ENCODE measurements at places on chromosomes 5 and 9.

DNA sequence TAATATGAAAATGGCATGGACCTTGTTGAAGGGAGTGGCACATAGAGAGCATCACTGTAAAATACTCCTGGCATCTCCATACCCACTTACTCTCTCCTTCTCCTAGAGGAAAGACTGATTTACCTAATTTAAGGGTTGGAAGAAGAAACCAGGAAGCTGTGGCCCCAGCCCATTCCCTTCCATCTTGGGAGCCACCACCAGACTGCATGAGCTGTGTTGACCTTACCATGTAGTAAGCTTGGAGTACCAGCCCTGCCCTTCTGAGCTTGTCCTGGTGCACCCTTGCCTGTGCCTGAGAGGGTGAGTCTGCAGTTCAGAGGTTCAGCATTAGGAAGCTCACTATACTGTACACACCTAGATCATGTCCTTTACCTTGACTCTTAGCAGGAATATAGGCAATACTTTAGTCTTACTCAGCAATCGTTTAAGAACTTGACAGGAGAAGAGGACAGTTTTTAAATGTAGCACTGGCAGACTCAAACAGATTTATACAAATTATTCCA is 35.7 kb upstream of the HMGCS1 start:
- no peak for DNase-seq

GRCh38 chr5:594226-594860 is 17.8 kb upstream of the CEP72 start:
- no peak for DNase-seq

DNA sequence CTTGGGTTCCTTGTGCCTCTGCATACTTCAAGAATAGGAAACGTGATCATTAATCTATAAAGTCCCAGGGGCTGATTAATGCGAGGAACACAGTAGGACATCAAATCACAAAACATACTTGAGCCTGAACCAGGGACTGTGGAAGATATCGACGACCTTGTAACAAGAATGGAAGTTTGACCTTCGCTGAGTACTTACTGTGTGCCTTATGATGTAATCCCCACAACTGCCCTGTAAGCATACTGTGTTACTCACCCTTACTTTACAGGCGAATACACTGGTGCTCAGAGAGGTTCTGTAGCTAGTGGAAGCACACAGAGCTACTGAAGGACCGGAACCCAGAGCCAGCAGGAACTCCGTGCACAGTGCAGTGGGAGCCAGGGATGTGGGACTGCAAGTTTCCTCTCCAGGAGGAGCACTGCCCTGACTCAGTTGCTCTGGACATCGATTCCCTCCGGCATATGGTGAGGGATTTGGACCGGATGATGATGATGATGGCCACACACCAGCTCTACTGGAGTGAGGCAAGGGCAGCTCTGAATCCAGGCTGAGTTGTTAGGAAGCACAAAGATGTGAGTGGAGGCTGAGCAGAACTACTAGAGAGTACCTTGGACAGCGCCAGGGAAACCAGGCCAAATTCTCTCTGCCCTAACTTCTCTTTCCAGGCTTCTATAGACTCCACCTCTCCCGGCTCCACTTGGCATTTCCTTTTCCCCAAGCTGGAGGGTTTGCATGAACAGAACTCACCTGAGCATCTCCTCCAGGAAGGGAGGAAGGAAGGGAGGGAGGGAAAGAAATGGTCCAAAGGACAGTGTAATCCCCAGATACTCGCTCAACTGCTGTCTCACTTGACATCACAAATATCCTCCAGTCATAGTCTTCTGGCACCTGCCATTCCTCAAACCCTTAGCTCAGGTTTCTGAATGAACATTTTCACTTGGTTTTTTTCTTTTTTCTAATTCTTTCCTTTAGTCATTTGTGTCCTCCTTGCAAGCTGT is 1.5 kb upstream of the GABBR2 start:
- DNase-seq: no peak

DNA sequence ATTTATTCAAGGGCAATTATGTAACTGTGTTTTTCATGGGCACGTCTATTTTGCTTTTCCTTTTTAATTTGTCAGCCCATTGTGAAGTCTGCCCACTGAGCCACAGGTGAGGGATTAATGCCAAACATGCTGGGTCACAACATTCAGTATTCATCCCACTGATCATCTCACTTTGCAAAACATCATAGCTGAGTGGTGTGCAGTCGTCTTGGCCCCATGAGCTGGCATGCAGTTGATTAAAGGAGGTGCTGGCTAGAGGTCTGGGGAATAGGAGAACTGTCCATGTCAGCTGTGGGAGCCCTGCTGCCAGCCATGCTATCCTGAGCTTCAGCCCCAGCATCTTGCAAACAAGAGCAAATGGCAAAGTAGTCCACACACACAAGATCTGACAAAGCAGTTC is 11.7 kb upstream of the ESM1 start:
- no peak for DNase-seq

DNA sequence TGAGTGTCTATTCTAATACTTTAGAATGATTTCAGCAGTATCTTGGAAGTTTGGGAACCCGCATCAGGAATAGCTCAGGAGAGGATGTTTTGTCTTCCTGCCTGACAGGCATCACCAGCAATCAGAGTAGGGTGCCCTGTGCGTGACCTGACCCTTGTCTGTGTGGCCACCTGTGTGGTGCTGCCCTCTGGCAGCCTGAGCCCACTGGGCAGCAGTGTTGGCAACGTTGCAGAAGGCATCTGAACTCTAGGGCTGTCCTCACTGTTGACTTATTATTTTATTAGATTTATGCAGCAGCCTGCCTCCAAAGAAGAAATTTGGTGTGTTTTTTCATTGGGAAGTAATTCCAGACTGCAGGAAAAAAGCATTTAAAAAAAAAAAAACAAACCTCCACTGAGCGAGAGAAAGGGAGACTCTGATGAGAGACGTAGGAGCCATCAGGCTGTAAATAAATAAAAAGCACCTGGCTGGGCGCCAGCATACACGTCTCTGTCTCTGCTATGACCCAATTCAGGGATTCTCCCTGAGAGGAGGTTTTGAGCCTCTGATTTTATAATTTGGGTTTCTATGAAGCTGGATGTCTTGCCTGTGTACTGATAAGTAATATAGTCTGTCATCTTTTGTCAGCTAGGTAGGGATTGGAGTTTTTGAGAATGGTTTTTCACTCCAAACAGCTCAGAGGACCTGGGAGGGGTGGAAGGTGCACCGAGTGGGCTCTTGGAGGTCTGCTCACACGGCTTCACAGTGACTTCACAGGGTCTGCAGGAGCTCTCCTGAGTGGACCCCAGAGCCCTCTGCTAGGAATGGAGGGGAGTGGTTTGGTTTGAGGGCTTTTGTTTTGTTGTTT is 49.0 kb downstream of the FAM78A start:
- DNase-seq: no peak

DNA sequence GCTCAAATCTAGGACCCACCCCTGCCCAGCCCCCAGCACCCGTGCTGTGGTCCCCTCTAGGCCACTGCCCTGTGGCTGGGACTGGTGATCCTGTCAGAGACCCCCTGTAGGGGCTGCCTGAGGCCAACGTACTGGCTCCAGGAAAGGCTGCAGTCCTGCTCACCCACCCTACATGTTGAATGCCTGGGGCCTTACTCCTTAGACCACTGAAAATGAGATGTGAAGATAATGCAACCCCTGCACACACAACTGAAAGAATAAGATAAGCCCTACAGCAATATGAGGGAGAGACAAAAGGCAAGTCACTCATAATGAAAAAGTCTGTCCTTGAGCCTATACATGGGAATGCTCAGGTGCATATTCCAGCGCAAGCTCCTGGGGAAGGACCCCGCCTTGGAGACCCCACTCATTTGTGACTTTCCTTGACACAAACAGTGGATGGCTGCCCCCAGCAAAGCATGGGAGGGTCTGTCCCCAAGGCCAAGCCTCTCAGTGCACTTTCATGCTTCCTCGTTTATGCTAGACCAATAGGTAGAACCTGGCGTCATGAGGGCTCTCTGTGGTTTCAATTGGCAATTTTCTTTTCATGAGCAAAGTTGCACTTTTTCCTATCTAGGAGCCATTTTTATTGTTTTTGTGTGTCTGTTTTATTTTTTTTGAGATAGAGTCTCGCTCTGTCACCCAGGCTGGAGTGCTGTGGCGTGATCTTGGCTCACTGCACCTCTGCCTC is 12.5 kb upstream of the WNK2 start:
- no peak for DNase-seq

- no peak for DNase-seq
Measured at GRCh38 chr9:33246269-33246860, 6.4 kb downstream of the SPINK4 start.

GRCh38 chr5:88889189-88890069 is 6.4 kb upstream of the MEF2C start:
- peak; percentile 48 for DNase-seq

GRCh38 chr9:115883467-115884329 is 269.9 kb upstream of the PAPPA start:
- DNase-seq: no peak

DNA sequence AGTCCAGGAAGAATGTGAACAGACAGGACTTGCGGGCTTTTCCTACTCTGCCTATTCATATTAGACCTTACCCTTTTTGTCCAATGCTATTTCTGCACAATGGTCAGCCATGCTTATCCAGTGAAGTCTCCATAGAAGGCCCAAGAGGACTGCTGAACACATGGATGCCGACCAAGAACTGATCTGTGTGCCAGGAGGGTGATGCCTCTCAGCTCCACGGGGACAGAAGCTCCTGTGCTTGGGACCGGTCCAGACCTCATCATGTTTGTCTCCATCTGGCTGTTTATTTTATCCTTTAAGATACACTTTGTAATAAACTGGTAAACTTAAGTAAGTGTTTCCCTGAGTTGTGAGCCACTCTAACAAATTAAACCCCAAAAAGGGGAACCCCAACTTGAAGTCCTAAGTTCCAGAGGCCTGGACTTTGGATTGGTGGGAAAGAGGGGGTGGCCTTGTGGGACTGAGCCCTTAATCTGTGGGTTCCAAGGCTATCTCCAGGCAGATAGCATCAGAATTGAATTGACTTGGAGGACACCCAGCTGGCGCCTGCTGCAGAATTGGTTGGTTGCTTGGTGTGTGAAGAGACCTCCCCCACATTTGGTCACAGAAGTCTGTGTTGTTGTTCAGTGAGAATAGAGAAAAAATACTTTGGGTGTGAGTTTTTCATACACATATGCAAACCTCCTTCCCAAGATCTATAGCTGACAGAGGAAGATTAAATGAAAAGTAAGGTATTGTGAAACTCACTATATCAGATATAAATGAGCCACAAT is 57.9 kb upstream of the ANKH start:
- DNase-seq: no peak

GRCh38 chr5:129972465-129973141 is 68.3 kb downstream of the CHSY3 start:
- DNase-seq: no peak

GRCh38 chr5:69467442-69468225 is 25.0 kb upstream of the OCLN start:
- no peak for DNase-seq

DNA sequence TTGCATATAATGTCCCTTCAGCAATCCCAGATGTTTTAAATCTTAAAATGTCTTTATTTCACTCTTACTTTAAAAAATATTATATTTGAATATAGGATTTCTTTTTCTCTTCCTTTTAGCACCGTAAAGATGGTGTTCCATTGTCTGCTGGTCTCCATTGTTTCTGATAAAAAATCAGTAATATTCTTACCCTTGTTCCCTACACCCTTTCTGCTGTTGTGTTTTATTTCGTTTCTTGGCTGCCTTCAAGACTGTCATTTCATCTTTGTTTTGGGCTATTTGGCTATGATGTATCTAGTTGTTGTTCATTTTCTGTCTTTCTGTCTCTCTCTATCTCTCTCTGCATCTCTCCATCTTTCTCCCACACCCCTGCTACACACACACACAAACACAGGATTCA is 197.9 kb downstream of the IRX2 start:
- no peak for DNase-seq

GRCh38 chr9:82651474-82651873 is 411.5 kb downstream of the RASEF start:
- DNase-seq: no peak

- no peak for DNase-seq
Measured at GRCh38 chr5:142720641-142721271, 34.9 kb upstream of the FGF1 start.
